CMK (cell line): ENCODE measurements at places on chromosomes 5 and 9.

DNA sequence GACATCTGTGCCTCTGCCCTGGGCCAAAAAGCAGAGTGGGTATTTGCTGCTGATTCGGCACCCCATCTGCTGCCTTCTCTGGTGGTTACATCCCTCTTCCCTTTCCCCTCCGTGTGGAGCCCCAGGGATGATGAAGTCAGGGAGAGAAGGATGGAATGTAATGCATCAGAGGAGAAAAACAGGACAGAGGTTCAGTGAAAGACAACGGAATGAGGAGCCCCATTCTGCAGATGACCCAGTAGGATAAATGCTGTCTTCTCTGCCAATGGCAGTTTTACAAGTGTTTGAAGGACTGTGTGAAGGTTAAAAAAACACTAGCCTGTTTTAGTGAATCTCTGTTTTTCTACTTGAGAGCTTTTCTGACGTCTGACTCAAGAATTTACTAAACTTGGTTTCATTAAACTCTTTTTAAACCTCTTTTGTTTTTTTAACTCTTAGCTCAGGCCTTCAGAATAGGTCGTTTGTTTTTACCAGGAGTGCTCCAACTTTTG, 86.3 kb downstream of the NLN start:
- DNase-seq, result no peak

DNA sequence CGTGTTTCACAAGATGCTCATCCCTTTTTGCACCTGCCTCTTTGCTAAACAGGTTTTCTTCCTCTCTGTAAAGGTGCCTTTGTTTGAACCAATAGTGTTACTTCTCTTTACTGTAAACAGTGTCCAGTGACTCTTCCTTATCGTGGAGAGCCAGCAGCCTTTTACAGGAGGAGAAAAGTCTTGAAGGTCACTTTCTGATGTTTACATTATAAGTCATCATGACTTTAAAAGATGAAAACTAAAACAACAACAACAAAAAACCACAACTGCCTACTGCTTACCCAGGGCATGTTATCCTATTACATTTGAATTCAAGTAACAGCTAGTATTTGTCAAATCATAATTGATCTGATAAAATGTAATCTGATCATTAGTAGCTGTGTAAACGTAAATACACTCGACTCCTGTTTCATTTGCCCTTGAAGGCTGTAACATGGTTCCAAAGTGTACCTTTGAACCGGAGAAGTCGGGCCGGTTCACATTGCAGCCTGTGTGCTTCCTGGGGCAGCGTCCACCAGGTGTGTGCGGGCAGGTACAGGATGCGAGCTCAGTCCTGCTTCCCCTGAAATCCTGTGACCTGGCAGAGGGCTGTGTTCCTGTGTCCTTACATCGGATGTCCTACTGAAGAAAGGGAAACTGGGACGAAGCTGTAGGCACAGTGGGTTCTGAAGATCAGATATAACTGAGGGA, 118.1 kb downstream of the C9orf152 start:
- no peak for DNase-seq

DNA sequence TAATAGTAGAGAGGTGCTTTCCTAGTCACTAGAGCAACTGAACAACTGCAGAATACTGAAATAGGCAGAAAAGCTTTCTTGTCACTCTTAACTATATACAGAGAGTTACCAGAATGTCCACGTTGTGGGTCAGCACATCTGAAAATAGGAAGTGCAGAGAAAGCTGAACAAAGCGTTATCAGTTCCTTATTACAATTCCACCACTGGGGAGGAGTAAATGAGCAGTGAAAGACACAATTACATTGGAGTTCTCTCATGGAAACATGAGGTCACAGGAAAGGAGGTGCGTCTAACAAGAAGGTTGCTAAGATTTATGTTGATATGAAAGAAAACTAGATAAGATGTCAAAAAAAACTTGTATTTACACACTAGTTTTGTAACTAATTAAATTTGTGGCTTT, 461.9 kb upstream of the COX7C start:
- no peak for DNase-seq

- DNase-seq, result no peak
Measured at GRCh38 chr5:118593003-118593328, 395.4 kb downstream of the DTWD2 start.

DNA sequence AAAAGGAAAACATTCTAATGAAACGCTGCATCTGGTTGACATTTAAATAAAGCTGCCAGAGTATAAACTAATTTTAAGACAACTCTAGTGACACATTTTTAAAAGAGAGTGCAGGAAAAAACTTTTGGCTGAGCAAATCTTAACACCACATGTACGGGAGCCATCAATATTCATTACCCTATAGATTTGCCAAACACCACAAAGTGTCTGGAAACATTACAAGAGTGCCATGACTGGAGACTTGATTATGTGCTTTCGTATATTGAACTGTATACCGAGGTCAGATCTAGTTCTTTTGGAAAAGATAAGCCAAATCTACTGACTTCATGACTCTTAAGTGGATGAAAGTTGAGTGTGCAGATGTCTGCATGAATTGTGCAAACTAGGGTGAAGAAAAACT, 10.6 kb upstream of the DMRT2 start:
- no peak for DNase-seq
